Transverse colon (tissue), 4 donors: ENCODE measurements at places on chromosomes 16 and 17. TPM values are rescaled to one million over a fixed set of nuclear protein-coding genes. Genes with fewer than 3 reads are reported as not detected.

The TBC1D3K gene
- total RNA-seq: not detected

The SPEM3 gene
- not detected for total RNA-seq

The KRT17 gene
- not detected for total RNA-seq

The WNT3 gene
- 0.48 TPM for total RNA-seq

The MT1E gene
- total RNA-seq: 1,058 TPM

The ZNF385C gene
- total RNA-seq: not detected

The CHD9NB gene
- not detected for total RNA-seq

The OR3A3 gene
- not detected for total RNA-seq

The SRL gene
- total RNA-seq: not detected

The ZG16 gene
- total RNA-seq: 1,268 TPM
